ENCODE measurements at places on chromosomes 3 and 15. TPM values are rescaled to one million over a fixed set of nuclear protein-coding genes. Genes with fewer than 3 reads are reported as not detected.
A peak's percentile ranks its signal among the peaks of the same experiment; 100 is the strongest.

DNA sequence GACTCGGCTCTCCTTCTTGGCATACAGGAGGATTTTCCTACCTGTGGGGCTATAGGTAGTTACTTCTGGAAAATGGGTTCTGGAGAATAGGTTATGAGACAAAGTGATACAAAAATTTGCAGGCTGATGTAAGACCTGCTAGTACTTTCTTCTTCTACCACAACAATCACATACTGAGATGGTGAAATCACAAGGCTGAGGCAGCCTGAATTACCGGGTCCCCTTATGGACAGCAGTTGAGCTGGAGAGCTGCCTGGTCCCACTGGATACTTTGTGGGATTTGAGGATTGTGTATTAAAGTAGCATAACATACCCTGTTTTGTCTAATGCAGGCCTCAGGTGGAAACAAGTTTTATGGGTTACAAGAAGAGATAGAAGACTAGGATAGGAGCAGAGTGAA is 86.5 kb upstream of the FAM98B start:
- no peaks in the 10 kb centered on the region for H3K27me3 ChIP-seq
- peak overlapping the region; percentile 49 for H3K27ac ChIP-seq
- no peaks in the 10 kb centered on the region for H3K36me3 ChIP-seq
- peak; percentile 68 for DNase-seq
- no peak overlapping the region for H3K4me3 ChIP-seq
- 0 out of 2 replicates have a peak, but pooled peaks cover 2% of the 10 kb centered on the region for H3K4me1 ChIP-seq

- H3K4me1 ChIP-seq = no peaks in the 10 kb centered on the region
- no peaks in the 10 kb centered on the region for H3K36me3 ChIP-seq
- no peak overlapping the region for H3K4me3 ChIP-seq
- no peak overlapping the region for H3K27ac ChIP-seq
Observed at GRCh38 chr15:77719450-77719849, 86.7 kb upstream of the LINGO1 start.

- DNase-seq = no peak
- H3K27me3 ChIP-seq = no peaks in the 10 kb centered on the region
- H3K27ac ChIP-seq = no peak overlapping the region
- peaks cover 58% of the 10 kb centered on the region for H3K36me3 ChIP-seq
Observed at GRCh38 chr15:64690008-64690407, 85.4 kb downstream of the RBPMS2 start.

- H3K27me3 ChIP-seq = no peaks in the 10 kb centered on the region
- peaks cover 12% of the 10 kb centered on the region for H3K36me3 ChIP-seq
- peak; percentile 88 for DNase-seq
- peaks cover 56% of the 10 kb centered on the region for H3K4me1 ChIP-seq
- peak overlapping the region; percentile 68 for H3K27ac ChIP-seq
Observed at GRCh38 chr3:45642731-45643152, 46.5 kb upstream of the SACM1L start.

DNA sequence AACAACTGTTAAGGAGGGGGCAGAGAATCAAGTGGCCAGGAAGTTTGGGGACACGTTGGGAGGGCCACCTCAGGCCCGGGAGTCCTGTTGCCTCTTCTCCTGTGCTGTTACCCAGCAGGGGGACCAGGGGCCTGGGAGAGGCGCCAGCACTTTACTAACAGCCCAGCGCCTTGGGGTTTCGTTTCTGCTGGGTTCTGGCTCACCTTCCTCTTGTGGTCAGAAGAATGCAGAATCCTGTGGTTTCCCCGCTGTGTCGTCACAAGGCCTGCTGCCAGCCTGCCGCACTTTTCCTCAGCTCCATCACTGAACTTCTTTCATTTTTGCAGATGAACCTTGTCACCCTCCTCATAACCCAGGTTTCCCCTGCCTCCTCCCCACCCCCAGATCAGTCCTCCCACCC is 67.7 kb downstream of the SLC30A4 start:
- no peaks in the 10 kb centered on the region for H3K36me3 ChIP-seq
- H3K27me3 ChIP-seq = no peaks in the 10 kb centered on the region
- H3K27ac ChIP-seq = peak overlapping the region; percentile 65
- H3K4me3 ChIP-seq = no peak overlapping the region

DNA sequence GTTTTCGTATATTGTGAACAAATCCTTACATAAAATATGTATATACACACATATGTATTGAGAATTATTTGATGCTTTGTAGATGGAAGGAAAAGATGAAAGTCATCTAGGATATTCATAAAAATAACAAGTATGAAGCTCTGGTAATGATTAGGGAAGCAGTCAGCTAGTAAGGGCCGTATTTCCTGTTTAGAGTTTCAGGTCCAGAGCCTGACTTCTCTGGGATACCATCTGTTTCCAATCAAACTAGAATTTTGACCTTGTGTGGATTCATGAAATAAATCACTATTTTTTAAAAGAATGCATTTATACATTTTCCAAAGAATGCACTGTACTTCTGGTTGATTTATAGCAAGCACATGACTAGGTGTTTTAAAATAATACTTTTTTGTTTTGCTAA is 156.1 kb upstream of the CGNL1 start:
- H3K27ac ChIP-seq = peak overlapping the region; percentile 74
- H3K4me1 ChIP-seq = peaks cover 8% of the 10 kb centered on the region
- no peaks in the 10 kb centered on the region for H3K36me3 ChIP-seq
- peak; percentile 85 for DNase-seq
- H3K27me3 ChIP-seq = no peaks in the 10 kb centered on the region

- H3K27ac ChIP-seq = no peak overlapping the region
- no peaks in the 10 kb centered on the region for H3K4me1 ChIP-seq
- H3K27me3 ChIP-seq = peaks cover 18% of the 10 kb centered on the region
- H3K4me3 ChIP-seq = no peak overlapping the region
- peak; percentile 37 for DNase-seq
- H3K36me3 ChIP-seq = no peaks in the 10 kb centered on the region
Observed at GRCh38 chr15:82312586-82313349, 36.5 kb downstream of the GOLGA6L10 start.

- no peak overlapping the region for H3K27ac ChIP-seq
- no peaks in the 10 kb centered on the region for H3K27me3 ChIP-seq
- no peaks in the 10 kb centered on the region for H3K36me3 ChIP-seq
- H3K4me3 ChIP-seq = no peak overlapping the region
- no peak for DNase-seq
Observed at GRCh38 chr3:129311054-129311902, 32.6 kb downstream of the HMCES start.

DNA sequence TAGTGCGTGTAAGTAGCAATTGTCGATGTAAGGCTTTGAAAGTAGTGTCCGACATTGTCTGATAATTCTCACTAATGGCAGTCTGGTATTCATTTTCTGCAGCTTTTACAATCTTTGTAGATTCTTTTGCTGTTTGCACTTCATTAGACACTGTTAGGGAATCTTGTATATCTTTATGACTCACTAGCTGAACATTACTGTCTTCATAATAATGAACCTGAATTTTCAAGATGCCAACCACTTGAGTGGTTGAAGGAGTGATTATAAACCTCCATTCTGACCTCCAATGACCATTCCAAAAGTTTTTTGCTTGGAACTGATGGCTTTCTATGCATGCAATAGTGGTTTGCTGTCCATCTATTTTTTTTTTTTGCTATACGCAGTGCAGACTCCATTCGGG is 76.4 kb upstream of the MFGE8 start:
- H3K4me1 ChIP-seq = peaks cover 28% of the 10 kb centered on the region
- no peaks in the 10 kb centered on the region for H3K27me3 ChIP-seq
- peak overlapping the region; percentile 92 for H3K27ac ChIP-seq
- DNase-seq = peak; percentile 94

DNA sequence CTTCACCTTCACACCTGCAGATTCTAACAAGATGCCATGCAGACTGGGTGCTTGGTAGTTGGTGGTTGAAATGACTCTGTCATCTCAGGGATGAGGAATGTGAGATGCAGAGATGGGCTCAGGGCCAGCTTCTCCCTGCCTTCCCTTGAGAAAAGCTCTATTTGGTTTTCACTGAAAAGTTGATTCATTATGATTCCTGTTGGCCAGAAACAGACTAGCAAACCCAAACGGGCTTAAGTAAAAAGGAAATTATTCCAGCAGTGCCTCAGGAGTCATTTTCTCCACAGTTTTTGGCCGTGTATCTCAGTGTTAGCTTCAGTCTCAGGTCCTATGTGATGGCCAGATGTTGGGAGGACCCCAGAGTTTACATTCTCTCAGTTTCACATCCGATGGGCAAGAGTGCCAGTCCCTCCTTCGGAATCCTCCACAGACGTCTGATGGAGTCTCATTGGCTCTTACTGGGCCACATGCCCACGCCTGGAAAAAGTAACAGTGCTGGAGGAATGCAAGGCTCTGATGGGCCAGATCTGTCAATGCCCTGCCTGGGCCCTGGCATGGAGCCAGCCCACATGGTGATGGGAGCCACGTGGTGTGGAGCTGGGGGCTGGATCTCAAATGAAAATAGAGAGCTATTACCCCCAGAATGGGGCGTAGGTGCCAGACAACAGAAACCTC is 22.3 kb upstream of the SACM1L start:
- peak; percentile 69 for DNase-seq
- H3K4me1 ChIP-seq = peaks cover 34% of the 10 kb centered on the region
- no peaks in the 10 kb centered on the region for H3K27me3 ChIP-seq
- peaks cover 27% of the 10 kb centered on the region for H3K36me3 ChIP-seq
- peak overlapping the region; percentile 71 for H3K27ac ChIP-seq

DNA sequence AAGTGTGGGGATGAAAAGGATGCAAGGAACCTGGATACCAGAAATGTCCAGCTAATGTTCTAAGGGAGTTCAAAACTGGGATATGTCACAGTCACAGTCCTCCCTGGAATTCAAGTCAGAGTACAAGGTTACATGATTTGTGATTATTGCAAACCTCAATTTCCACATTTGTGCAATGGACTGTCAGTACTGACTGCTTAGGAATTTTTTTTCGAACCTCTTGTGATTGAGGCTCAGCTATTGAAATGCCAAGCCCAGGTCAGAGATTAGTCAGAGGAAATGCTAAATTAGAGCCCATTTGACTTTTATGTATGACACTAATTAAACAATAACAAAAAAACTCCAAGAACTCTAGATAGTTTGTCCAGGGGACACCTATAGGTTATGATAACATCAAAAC is 210.2 kb downstream of the THSD4 start:
- peak overlapping the region; percentile 98 for H3K27ac ChIP-seq
- H3K27me3 ChIP-seq = no peaks in the 10 kb centered on the region
- peak; percentile 55 for DNase-seq

DNA sequence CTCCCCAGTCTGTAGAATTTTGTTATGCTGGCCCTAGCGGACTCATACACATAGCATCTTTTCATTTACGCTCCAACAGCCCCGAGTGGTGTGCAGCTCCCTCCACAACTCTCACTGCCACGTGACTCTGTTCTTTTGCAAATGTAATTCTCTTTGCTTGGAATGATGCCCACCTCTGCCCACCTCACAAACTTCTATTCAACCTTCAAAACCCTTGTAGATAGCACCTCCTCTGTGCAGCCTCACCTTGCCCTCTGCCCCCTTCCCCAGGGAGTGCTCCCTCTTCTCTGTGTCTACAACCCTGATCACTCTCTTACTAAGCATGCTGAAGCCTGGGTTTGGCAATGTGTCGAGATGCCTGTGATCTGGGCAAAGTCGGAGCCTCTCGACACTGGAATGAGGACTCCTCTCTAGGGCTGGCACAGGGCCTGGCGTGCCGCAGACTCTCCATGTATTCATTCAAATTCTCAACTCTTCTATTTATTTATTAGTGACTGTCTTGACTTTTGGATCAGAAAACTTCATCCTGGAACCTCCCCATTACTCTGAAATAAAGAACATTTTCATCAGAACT is 73.5 kb downstream of the MGLL start:
- H3K27me3 ChIP-seq = no peaks in the 10 kb centered on the region
- no peak for DNase-seq
- peak overlapping the region; percentile 20 for H3K27ac ChIP-seq

GRCh38 chr15:39784125-39784524 is 1.5 kb upstream of the FSIP1 start:
- peaks cover 24% of the 10 kb centered on the region for H3K4me1 ChIP-seq
- peak overlapping the region; percentile 93 for H3K4me3 ChIP-seq
- H3K27me3 ChIP-seq = no peaks in the 10 kb centered on the region
- H3K27ac ChIP-seq = peak overlapping the region; percentile 66

DNA sequence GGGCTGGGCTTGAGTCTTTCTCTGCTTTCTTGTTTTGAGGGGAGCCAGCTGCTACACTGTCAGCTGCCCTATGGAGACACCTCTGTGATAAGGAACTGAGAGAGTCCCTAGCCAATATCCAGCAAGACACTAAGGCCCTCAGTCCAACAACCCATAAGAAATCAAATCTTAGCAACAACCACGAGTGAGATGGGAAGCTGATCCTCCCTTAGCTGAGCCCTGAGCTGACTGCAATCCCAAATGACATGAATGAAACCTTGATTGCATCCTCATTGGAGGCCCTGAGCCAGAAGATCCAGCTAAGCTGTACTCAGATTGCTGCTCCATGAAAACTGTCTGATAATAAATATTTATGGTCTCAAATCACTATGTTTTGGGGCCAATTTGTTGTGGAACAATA is 302.1 kb upstream of the MME start:
- no peak overlapping the region for H3K27ac ChIP-seq
- DNase-seq = peak; percentile 24
- H3K27me3 ChIP-seq = no peaks in the 10 kb centered on the region
- no peaks in the 10 kb centered on the region for H3K36me3 ChIP-seq
- no peak overlapping the region for H3K4me3 ChIP-seq
- peaks cover 10% of the 10 kb centered on the region for H3K4me1 ChIP-seq

- H3K4me3 ChIP-seq = peak overlapping the region; percentile 37
- no peaks in the 10 kb centered on the region for H3K36me3 ChIP-seq
- peaks cover 35% of the 10 kb centered on the region for H3K27me3 ChIP-seq
- no peaks in the 10 kb centered on the region for H3K4me1 ChIP-seq
Observed at GRCh38 chr3:170585008-170585936, 603 bp downstream of the SLC7A14 start.

GRCh38 chr15:35560870-35561269 is 14.9 kb upstream of the DPH6 start:
- H3K4me3 ChIP-seq = no peak overlapping the region
- peaks cover 5% of the 10 kb centered on the region for H3K4me1 ChIP-seq
- H3K27ac ChIP-seq = no peak overlapping the region
- H3K36me3 ChIP-seq = no peaks in the 10 kb centered on the region
- no peak for DNase-seq

DNA sequence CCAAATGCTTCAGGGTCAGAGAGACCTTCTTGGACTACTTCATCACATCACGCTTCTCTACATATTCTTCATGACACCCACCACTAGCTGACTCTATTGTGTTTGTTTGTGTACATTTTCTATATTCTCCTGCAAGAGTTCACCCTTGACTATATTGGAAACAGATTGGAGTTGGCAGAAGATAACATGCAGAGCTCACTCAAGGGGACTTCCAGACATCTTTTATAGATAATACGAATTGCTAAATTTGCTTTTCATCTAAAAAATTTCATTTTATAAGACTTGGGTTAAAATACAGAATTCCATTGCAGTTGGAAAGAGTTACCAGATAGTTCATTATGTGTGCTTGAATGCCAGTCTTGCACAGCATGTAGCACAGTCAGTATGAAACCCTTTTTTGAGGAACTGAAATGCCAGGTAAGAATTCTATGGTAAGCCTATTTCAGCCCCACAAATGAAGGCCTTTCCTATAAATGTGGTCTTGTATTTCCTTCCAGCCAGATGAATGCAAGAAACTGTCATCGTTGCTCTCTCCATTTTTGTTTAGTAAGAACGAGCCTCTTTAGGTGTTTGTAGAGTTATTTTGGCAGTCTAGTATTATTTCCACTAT is 177.6 kb downstream of the GHSR start:
- peaks cover 15% of the 10 kb centered on the region for H3K4me1 ChIP-seq
- H3K4me3 ChIP-seq = no peak overlapping the region
- H3K36me3 ChIP-seq = peaks cover 19% of the 10 kb centered on the region
- no peak overlapping the region for H3K27ac ChIP-seq
- DNase-seq = no peak

Gene TTLL13
- not detected for total RNA-seq

Gene SMCO1
- total RNA-seq = not detected

Gene DHX30
- 57.2 TPM for total RNA-seq

Gene RAB6B
- total RNA-seq = 0.28 TPM

Gene RARRES1
- total RNA-seq = 1.9 TPM

Gene EPHA3
- total RNA-seq = 0.18 TPM

Gene CAPN3
- under 0.01 TPM for total RNA-seq

Gene RASL12
- total RNA-seq = under 0.01 TPM
